Skeletal muscle cell (primary cell): ENCODE measurements at places on chromosomes 7 and 10.

DNA sequence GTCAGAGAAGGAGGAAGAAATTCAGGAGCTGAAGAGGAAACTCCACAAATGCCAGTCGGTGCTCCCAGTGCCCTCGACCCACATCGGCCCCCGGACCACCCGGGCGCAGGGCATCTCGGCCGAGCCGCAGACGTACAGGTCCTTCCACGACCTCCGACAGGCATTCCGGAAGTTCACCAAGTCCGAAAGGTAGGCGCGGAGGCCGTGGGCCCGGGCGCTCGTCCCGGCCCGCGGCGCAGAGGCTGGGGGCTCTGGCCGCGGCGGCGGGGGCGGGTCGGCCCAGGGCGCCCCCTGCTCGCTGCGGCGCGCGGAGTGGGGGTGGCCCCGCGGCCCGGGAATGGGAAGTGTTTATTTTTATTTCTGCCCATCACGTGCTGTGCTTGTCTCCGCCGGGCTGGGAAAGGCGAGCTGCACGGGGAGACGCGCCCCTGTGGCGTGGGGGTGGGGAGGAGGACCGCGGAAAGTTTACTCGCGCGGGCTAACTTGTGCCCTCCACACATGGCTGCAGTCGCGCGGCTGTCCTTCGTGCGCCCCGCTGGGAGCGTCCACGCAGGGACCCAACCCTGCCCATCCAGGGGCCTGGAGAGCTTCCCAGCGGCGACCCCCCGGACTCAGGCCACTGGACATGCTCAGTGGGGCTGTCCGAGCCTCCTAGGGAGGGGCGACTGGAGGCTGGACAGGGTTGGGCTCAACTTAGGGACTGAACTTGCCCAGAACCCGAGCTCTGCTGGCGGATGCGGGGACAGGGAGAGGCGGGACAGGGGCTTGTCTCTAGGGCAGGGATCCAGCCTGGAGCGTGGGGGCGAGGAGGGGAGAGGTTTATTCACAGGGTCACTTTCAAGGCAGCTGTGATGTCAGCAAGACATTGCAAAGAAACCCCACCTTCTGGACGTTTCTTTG lies 82.6 kb upstream of the PRKG1 start:
- no peak for DNase-seq

DNA sequence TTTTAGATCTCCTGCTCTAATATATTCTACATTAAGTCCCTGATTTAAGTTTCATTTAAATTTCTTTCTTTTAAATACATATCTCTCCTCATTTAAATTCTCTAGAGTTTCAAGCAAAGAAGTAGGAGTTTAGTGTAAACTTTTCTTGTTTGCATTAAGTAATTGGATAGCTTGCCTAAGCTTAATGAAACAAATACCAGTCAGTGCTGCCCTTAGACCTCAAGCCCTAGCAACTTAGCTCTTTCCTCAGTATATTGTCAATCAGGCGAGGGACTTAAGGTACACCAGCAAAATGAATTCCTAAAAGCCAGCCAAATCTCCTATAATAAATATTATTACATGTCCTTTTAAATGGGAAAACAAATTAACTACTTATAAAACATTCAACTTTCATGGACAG lies 101.5 kb downstream of the CHCHD3 start:
- no peak for DNase-seq

DNA sequence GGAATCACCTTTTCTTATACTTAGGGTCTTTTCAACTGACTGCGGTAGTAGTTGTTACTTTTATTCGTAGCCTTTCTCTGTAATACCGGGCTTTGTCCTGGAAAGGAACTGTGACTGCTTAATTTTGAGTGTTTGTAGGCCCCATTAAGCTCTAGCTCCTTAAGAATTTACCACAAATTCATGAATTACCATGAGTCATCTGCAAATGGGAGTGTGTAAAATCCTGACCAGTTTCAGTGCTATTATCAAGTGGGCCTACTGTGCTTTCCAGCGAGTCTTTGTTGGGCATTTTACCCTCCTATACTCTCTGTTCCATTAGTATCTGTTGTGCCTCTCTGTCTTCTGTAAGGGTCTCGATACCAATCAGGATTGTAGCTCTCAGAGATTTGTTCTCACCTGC lies 49.7 kb downstream of the ZMYND11 start:
- no peak for DNase-seq

GRCh38 chr7:32506266-32507054 lies 11.2 kb downstream of the AVL9 start:
- DNase-seq: peak; percentile 76

DNA sequence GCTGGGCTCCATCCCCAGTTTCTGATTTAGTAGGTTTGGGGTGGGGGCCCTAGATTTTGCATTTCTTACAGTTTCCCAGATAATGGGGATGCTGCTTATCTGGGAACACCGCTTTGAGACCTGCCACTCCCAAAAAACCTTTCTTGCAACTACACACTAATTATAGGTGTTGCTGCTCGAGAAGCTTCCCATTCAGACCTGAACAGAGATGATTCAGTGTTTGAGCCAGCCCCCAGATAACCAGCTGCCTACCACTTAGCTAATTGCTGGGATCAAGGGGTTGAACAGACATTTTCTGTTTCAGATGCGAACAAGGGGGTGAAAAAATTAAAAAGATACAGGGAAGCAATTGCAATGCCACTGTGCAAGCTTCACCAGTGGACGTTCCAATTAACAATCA lies 448.5 kb downstream of the KCNMA1 start:
- no peak for DNase-seq

DNA sequence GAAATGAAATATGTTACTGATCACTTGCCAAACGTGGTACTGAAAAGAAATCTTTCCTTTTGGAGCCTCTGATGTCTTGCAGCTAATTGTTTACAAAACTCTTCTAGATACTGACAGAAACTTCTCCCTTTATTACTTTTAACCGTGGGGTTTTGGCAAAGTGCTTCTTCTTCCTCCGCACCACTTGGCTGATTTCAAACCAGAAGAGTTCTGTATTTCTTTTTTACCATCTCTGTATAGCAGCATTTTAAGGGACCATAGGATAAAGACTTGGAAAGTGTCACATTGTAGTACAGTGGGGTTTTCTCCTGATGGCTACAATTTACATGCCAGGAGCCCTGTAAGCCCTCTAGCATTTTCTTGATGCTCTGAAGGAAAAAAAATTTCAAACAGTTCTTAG lies 21.9 kb upstream of the CREB5 start:
- DNase-seq: no peak

- DNase-seq: no peak
These were observed 28.3 kb upstream of the CYP26C1 start for GRCh38 chr10:93032105-93032808.
